ENCODE measurements at places on chromosomes 2 and 18.

DNA sequence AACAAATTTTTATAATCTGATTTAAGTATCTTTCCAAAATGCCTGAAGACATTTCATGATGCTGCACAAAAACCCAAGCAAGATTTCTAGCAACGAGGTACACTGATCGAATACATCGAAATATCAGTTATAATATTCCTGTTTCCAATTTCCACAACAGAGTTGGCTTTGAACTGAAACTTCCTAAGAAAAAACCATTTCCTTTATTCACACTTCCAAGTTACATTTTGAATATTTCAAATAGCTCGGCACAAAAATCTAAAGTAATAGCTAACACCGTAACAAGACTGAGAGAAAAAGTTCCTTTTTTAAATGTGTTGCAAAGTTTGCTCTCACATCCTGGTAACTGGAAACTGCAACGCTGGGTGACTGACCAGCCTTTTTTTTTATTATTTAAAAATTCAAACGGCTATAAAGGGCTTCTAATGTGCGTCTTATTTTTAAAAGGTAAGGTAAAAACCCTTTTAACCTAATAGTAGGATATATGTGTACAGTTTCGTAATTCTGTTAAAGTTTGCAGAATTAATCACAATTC lies 1.7 kb downstream of the HNRNPLL start:
- DNase-seq = no peak

- peak; percentile 32 for DNase-seq
Measured at GRCh38 chr2:176536439-176537133, 267.3 kb downstream of the MTX2 start.

DNA sequence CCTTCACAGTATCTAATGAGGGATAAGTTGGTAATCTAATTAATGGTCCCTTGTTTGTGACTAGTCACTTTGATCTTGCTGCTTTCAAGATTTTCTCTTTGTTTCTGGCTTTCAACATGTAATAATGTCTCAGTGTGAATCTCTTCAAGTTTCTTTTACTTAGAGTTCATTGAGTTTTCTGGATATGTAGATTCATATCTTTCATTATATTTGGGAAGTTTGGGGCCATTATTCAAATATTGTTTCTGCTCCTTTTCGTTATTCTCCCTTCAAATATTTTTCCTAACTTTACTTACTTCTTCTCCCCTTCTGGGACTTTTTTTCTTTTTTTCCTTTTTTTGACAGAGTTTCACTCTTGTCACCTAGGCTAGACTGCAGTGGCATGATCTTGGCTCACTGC lies 21.1 kb upstream of the NAPG start:
- DNase-seq = no peak

- peak; percentile 56 for DNase-seq
Measured at GRCh38 chr2:53130441-53130943, 637.1 kb upstream of the CHAC2 start.

- DNase-seq = no peak
Measured at GRCh38 chr18:7766346-7766745, 199.2 kb downstream of the PTPRM start.

DNA sequence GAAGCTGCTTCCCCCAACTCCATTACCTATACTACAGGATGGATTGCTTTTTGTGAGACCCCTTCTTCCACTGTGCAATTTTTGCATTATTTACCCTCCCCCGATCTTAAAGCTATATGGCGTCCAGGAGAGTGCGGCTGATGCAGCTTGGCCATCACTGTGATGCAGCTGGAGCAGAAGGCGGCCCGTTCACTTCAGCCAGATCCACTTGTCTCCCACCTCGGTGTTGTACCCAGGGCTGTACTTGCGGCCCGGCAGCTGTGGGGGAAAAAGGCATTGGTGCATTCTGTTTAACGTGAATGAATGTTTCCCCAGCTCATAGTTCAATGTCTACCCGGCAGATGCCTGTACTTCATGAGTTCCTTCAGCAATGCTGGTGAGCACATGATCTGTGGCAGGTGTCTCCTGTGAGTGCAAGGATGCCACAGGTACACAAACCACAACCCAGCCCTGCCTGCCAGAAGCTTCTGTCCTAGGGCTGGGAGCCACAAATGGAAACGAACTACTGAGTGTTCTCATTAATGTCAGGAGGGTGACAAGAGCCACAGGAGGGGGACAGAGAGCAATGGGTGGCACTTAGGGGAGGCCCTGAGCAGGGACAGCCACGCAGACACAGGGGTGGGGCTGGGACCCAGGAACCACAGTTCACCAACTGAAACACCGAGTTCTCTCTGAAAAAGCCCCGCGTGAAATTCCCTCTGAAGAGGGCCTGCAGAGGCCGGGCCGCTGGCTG lies 64.0 kb downstream of the NDUFA10 start:
- DNase-seq = no peak

- no peak for DNase-seq
Measured at GRCh38 chr2:37321029-37321682, 3.5 kb downstream of the PRKD3 start.

- no peak for DNase-seq
Measured at GRCh38 chr2:106960683-106961161, 74.8 kb upstream of the ST6GAL2 start.

DNA sequence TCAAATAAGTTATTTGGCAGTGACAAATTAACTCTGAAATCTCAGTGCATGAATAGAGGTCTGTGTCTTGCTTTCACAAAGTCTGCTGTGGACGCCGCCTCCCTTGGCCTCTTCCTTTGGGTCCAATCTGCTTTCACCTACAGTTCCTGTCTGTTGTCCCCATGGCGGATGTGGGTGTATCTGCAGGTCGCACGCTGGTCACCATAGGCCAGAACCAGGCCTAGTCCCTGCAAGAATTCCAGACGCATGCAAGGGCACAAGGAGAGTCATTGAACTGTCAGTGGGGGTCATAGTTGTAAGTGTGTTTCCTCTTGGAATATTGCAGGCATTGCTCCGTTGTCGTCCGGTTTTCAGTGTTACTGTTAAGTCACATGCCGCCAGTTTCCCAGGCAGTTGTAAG lies 7.4 kb downstream of the SOCS6 start:
- no peak for DNase-seq

GRCh38 chr18:61998957-61999356 lies 106.2 kb upstream of the RNF152 start:
- peak; percentile 84 for DNase-seq

- DNase-seq = no peak
Measured at GRCh38 chr2:188013767-188014166, 277.9 kb upstream of the GULP1 start.

GRCh38 chr2:112920923-112921532 lies 10.1 kb downstream of the IL37 start:
- DNase-seq = no peak

DNA sequence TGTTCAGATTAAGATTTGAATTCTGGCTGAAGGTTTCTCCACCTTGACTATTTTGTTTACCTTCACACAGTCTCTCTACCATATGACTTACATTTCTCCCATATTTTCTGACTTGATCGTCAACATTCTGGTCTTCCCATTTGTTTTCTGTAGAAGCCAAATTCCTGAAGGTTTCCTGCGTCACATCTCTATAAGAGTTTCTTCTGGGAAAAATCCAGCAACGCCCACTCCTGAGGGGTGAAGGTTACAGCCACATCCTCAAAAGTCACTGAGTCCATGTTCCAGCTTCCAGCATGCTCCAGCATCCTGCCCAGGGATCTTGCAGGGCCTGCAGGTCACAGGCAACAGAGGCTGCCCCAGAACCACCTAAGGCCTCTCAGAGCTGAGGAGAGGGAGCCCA lies 47.5 kb downstream of the NBEAL1 start:
- DNase-seq = no peak

GRCh38 chr2:67716895-67717396 lies 319.8 kb downstream of the ETAA1 start:
- DNase-seq = no peak

GRCh38 chr2:96549967-96550786 lies 13.6 kb downstream of the ARID5A start:
- DNase-seq = no peak

DNA sequence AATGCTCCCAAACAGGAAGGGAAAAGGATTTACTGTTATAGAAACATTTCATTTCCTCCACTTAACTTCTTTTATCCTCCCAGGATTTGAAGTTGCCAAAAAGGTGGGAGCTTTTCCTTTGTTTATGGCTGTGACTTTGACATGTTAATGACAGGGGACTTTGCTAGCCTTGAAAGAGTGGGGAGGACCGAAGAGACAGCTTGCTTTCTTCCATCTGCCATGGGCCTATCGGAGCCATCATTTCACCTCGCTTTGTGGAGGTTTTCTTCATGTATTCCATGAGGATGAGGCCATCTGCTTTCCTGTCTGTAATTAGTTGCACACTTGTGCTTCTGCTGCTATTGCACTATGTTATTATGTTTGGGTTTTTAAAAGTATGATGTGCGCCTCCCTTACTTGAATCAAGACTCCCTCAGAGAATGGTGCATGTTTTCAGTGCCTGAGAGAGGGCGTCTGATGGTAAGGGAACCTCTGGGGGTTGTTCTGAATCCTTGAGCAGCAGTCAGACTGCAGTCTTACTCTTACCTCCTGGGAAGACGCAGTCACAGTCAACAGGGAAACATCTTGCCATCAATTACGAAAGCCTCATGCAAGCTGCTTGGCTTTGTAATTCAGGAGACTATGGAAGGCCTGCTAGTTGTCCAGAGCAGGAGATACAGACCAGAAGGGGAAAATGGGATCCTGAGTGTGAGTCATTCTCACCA lies 173.3 kb upstream of the MGAT5 start:
- no peak for DNase-seq

GRCh38 chr2:11213090-11213638 lies 57.9 kb downstream of the SLC66A3 start:
- peak; percentile 43 for DNase-seq

DNA sequence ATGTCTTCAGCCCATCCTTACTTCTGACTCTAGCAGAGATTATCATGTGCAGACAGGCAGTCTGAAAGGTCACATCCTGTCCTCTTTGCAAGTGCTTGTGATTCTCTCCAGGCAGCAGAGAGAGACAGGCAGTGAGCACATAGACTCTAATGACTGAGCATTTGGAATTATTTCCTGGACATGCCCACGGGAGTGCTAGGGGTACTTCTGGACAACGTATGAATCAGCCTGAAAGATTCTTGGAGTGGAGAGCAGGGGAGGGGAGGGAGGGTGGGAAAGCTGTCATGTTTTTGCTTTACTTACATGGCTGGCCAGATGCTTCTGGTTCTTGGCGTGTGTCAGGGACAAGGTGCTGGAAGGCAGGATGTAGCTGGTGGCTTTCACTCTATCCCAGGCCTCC lies 150.6 kb downstream of the RIF1 start:
- peak; percentile 11 for DNase-seq

All from HS-5 (cell line).